ELR (cell line): ENCODE measurements at places on chromosomes 7 and 10.
A peak's percentile ranks its signal among the peaks of the same experiment; 100 is the strongest.

- DNase-seq = peak; percentile 38
Observed at GRCh38 chr7:130144312-130145171, 60.7 kb downstream of the TMEM209 start.

GRCh38 chr7:105826143-105826542 is 50.3 kb downstream of the ATXN7L1 start:
- no peak for DNase-seq

DNA sequence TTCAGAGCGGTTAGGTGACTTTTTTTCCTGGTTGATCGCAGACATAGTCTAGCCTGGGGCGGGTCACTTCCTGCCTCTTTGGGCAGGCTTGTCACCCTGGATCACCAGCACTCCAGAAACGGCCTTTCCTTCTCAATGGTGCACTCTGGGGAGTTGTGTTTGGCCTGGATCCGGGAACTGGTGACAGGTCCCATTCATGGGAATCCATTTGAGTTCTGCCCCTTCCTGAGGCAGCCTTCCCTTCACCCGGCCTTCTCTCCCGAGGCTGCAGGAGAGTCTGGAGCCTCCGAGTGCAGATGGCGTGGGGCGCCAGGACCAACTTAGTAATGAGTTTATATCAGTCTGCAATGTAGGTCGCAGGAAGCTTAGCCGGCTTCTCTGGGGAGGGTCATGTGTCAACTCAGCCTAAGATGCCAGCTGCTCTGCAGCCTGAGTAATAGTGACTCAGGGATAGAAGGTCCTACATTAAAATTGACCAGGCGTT is 54.2 kb downstream of the TACR2 start:
- peak; percentile 92 for DNase-seq

- DNase-seq = no peak
Observed at GRCh38 chr7:38102507-38102906, 75.5 kb upstream of the STARD3NL start.

- no peak for DNase-seq
Observed at GRCh38 chr7:106704000-106704840, 43.3 kb upstream of the CCDC71L start.

DNA sequence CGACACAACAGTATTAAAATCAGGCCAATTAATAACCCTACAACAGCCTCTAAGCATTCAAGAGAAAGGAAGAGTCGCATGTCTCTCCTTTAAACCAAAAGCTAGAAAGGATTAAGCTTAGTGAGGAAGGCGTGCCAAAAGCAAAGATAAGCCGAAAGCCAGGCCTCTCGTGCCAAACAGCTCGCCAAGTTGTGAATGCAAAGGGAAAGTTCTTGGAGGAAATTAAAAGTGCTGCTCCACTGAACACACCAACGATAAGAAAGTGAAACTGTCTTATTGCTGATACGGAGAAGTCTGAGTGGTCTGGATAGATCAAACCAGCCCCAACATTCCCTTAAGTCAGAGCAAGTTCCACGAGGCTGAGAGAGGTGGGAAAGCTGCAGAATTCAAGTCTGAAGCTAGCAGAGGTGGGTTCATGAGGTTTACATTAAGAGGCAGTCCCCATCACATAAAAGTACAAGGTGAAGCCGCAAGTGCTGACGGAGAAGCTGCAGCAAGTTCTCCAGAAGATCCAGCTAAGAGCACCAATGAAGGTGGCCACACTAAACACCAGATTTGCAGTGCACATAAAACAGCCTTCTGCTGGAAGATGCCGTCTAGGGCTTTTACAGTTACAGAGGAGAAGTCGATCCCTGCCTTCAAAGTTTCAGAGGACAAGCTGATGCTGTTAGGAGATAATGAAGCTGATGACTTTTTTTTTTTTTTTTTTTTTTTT is 194.8 kb downstream of the MAD1L1 start:
- DNase-seq = peak; percentile 15
